ENCODE measurements at places on chromosomes 11 and 22.

- no peak for DNase-seq
Observed at GRCh38 chr11:107203656-107204055, 185.4 kb upstream of the GUCY1A2 start.

GRCh38 chr11:35796562-35796961 is 134.0 kb downstream of the TRIM44 start:
- no peak for DNase-seq

GRCh38 chr11:12430954-12431595 is 53.7 kb downstream of the PARVA start:
- DNase-seq = no peak

DNA sequence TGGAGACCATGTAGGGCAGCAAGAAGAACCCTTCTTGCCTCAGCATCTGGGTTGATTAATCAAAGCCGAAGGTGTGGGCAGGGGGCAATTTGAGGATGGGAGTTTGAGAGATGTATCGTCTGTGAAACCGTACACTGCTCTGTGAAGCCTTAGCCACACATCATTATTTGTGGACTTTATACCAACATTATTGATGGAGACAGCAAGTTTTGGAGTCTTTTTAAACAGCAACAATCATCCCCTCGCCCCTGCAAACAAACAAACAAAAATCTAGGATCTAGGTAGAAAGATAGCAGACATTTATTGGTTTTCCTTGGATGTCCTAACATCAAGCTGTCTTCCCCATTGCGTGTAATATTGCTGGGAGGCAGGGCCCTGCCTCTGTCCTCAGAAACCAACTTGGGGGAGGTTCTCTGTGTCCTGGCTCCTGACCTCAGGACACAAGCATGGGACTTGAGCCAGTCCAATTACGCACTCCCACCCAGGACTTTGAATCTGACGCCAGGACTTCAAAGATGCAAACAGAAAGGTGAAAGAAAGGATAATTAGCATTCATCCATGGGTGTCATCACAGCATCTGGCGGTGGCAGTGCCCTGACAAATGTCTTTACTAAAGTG is 61.6 kb upstream of the PLET1 start:
- no peak for DNase-seq

DNA sequence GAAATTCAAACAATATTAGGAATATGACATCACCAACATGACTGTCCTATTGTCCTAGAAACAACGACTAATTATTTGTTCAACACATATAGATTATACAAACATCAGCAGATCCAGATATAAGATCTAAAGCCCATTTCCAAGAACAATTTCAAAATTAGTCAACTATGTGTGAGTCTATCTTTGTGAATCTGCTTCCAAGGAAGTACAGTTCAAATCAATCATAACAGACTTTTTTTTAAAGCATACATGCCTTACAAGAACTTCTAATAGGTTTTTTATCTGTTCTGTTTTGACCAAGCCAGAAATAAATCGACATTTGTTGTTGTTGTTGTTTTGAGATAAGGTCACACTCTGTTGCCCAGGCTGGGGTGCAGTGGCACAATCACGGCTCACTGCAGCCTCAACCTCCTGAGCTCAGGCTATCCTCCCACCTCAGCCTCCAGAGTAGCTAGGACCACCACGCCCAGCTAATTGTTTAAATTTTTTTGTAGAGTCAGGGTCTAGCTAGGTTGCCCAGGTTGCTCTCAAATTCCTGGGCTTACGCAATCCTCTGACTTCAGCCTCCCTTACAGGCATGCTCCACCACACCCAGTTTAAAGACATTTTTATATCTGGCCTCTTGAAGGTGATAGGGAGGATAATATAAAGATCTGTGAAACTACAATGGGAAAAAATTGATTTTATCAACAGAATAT is 54.8 kb downstream of the DENND5A start:
- no peak for DNase-seq

- no peak for DNase-seq
Observed at GRCh38 chr11:62127426-62127825, 3.6 kb downstream of the INCENP start.

GRCh38 chr11:14609902-14610301 is 33.7 kb upstream of the PDE3B start:
- no peak for DNase-seq

- no peak for DNase-seq
Observed at GRCh38 chr11:109914809-109915653, 178.2 kb upstream of the ZC3H12C start.

Data from femur (tissue), 1 donor.